Stimulated activated CD4-positive, alpha-beta T cell treated with anti-CD3 and anti-CD28 coated beads, Interleukin-1b, Interleukin-23, amount 100 ng/mL, for 48 hours (primary cell): ENCODE measurements at places on chromosomes 16 and 17.

- no peak for DNase-seq
Observed at GRCh38 chr17:38324772-38325171, 19.0 kb downstream of the GPR179 start.

GRCh38 chr16:84397090-84397489, 28.8 kb downstream of the ATP2C2 start:
- no peak for DNase-seq

- DNase-seq: no peak
Observed at GRCh38 chr17:67511804-67512203, 134.7 kb downstream of the PITPNC1 start.

DNA sequence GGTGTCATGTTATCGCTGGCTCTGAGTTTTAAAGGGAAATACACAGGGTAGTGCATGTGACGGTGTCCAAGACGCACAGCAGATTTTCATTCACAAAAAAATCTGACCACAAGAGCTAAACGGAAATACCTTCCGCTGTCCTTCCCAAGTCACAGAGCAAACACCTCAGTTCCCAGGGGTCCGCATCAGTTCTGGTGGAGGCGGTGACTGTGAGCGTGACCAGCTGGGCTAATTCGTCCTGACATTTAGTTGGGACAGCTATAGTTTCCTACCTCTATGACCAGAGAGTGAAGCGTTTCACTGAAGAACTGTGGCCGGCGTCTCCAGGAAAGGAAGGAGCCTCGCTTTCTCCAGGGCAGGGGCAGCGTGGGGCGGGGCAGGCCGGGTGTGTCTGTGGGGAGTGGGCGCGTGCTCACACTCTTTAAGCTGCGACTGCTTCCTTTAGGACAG, 10.5 kb upstream of the FASN start:
- DNase-seq: no peak

GRCh38 chr17:47700471-47701449, 6.8 kb downstream of the TBKBP1 start:
- no peak for DNase-seq

DNA sequence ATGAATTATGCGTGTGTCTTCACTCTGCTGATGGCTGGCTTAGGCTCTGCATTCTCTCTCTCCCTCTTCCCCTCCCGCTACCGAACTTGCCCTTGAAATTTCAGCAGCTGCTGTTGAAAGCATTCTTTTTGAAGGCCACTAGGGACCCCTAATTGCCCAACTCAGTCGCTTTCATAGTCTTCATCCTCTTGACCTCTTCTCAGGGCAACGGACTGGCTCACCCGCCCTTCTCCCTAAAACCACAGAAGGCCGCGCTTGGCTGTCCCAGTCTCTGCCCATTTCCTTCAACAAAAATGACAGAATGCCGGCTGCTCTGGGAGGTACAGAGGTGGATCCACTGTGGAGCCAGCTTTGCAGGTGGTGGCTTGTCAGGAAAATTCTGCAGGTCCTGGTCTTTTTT, 21.0 kb upstream of the FMNL1 start:
- DNase-seq: no peak

DNA sequence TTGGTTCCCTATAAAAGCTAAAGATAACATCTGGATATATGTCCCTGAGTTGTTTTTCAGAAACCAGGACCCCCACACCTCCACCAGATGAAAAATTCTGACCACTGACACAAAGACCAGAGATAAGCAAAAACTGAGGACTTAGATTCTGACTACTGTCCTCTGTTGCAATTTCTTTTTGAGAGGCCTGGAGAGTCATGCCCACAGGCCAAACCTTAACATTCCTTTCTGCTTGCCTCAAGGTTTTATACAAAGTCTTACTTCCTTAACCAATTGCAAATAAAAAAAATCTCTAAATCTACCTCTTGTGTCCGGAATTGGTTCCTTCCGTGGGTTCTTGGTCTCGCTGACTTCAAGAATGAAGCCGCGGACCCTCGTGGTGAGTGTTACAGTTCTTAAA, 228.5 kb downstream of the ABCC12 start:
- no peak for DNase-seq

DNA sequence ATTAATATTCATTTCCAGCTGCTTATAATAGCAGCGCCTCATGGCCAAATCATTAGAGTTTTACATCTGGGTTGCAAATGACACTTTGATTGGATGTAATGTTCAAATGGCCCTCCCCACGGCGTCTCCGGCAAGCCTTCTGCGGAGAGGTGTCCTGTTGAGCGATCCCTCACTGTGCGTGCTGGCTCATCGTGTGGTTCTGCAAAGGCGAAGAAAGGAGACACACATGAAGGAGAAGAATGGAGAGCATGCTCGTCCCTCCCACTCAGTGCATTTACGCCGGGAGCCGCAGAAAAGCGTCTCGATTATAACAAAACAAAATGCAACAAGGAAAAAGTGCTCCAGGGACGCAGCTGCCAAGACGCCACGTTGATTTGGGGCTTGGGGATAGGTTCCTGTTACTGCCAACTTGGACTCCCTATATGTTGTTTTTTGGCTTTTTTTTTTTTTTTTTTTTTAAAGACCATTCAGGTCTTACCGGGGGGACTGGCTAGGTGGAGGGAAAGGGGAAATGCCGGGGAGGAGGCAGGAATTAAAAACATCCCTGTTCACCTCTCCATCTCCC, 117.6 kb downstream of the C16orf78 start:
- no peak for DNase-seq

GRCh38 chr17:1627982-1628855, at the start of gene SLC43A2:
Gene SLC43A2 (minus strand): TSS chr17:1628834. CDS start chr17:1627874, 960 bp downstream.
- DNase-seq: peak; percentile 70

GRCh38 chr17:21280081-21280518, 4.4 kb upstream of the MAP2K3 start:
- DNase-seq: peak; percentile 90

DNA sequence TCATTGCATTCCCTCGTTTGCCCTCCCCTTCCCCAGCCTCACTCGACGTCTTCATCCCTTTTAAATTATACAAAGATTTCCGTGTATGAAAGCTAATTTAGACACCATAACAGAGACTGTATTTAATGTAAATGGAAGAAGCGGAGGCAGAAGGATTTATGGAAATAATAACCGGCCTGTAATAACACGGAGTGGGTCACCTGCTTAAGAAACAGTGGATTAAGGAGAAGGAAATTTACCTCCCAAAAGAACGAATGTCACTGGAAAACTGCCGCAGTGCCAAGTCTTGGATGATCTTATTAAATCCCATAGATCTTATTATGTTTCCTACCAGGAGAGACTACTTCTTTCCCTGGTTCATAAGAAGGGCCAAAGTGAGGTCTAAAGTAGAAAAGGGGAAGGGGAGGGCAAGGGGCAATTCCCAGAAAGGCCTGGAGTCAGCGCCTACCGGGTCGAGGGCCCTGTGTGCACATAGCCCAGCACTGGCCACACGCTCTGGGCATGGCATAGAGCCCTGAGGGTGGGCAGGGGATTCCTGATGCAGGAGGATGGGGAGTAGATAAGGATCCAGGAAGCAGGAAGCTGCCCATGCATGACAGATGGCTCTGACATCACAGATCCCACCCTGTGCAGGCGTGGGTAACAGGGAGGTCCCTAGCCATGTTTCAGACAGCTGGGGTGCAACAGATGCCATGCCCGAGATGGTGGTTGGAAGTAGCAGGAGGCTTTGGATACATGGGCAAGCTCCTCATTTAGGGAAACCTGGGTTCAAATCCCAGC, 56.2 kb upstream of the RPL38 start:
- no peak for DNase-seq

GRCh38 chr16:51922476-51922875, 624.5 kb downstream of the TOX3 start:
- DNase-seq: no peak

DNA sequence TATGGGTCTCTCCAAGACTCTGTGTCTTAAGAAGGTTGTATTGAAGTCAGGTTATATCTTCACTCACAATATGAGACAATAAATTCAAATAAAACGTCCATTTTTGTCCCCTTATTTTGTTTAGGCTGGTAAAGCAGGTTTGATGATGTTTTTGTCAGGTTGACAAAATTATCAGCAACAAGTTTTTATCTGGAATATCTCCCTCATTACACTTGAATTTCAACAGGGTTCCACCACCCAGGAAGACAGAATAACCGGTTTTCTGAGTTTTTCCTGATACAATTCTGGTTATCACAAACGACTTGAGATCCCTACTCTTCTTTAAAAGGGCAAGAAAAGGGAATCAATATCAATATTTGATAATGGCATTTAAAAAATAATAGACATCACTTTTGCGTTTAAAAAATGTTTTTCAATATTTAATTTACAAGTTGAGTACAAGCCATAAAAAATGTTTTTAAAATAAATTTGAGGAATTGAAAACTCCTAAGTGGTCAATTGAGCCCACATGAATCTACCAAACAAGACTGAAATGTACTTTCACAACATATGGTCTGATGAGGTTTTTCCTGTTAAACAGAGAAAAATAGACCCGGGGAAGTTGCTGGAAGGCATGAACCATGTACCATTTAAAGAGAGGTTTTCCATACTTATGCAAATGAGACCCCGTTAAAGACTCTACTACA, 1.4 kb upstream of the ATP6V0A1 start:
- DNase-seq: no peak

DNA sequence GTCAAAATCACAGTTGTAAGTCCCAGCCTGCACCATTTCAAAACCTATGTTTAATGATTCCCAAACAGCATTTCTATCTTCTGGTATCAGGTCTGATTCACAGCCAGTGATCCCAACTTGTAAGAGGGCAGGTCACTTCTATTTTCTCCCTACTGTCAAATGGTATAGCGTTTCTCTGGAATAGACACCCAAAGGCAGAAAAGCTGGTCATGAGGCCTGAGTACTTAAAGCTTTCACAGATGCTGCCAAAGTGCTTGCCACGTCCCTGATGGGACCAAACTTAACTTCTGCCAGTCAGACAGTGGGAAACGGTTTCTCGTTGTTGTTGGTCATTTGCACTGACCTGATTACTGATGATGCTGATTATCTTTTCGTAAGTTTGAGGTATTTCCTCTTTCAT, 43.4 kb downstream of the CYTH1 start:
- DNase-seq: no peak

GRCh38 chr17:73319766-73320165, 8.0 kb upstream of the CDC42EP4 start:
- DNase-seq: no peak

- no peak for DNase-seq
Observed at GRCh38 chr17:17398943-17399926, 77.6 kb upstream of the MED9 start.

GRCh38 chr16:25563700-25564099, 128.1 kb upstream of the HS3ST4 start:
- DNase-seq: no peak

DNA sequence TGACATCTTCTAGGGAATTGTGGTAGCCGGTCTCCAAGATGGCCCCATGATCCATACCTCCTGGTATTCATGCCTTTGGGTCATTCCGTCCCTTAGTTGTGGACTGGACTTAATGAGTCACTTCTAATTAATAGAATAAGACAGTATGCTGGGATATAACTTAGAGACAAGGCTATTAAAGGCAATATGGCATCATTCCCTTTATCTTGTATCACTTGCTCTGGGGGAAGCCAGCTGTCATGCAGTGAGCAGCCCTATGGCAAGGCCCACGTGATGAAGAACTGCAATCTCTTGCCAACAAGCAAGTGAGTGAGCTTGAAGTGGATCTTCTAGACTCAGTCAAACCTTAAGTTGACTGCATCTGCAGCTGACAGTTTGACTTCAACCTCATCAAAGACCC, 97.8 kb upstream of the MED13 start:
- DNase-seq: no peak

DNA sequence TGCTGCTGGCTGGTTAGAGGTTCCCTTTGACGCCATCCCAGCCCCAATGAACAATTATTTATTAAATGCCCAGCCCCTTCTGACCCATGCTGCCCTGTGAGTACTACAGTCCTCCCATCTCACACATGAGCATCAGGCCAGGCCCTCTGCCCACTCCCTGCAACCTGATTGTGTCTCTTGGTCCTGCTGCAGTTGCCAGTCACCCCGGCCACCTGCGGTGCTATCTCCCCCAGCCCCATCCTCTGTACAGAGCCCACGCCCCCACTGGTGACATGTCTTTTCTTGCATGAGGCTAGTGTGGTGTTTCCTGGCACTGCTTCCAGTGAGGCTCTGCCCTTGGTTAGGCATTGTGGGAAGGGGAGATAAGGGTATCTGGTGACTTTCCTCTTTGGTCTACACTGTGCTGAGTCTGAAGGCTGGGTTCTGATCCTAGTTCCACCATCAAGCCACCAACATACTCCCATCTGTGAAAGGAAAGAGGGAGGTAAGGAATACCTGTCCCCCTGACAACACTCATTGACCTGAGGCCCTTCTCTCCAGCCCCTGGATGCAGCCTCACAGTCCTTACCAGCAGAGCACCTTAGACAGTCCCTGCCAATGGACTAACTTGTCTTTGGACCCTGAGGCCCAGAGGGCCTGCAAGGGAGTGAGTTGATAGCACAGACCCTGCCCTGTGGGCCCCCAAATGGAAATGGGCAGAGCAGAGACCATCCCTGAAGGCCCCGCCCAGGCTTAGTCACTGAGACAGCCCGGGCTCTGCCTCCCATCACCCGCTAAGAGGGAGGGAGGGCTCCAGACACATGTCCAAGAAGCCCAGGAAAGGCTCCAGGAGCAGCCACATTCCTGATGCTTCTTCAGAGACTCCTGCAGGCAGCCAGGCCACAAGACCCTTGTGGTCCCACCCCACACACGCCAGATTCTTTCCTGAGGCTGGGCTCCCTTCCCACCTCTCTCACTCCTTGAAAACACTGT, 11.3 kb downstream of the CX3CL1 start:
- no peak for DNase-seq

GRCh38 chr16:83648347-83648746, 159.4 kb upstream of the HSBP1 start:
- no peak for DNase-seq

DNA sequence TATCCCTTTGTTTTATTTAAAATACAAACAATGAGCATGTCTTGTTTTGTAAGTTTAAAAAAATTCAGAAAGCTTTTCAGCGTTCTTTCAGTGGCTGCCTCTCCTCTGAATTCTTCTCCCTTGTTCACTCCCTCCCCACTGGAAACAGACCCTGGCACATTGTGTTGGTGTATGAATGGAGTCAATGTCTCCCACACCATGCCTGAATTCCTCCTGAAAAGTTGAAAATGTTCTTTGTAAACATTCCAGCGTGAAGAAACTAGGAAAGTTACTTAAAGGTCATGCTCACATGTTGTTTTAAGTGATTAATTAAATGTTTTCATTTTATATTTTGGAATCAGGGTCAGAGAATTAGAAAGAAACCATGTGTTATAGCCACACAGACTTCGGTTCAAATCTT, 136.9 kb upstream of the DYNLRB2 start:
- no peak for DNase-seq

- DNase-seq: no peak
Observed at GRCh38 chr17:67054011-67054591, 9.7 kb downstream of the CACNG1 start.

GRCh38 chr16:3058139-3059030, 7.1 kb upstream of the IL32 start:
- DNase-seq: peak; percentile 37
